Stimulated activated CD8-positive, alpha-beta memory T cell treated with anti-CD3 and anti-CD28 coated beads, Interleukin-12 subunit alpha, Interleukin-12 subunit beta, amount 100 ng/mL, for 4 hours (primary cell): ENCODE measurements at places on chromosomes 6 and 20.

GRCh38 chr20:49203746-49204145 lies 15.5 kb upstream of the DDX27 start:
- no peak for DNase-seq

- DNase-seq: no peak
Measured at GRCh38 chr20:57459278-57459677, 65.7 kb downstream of the CTCFL start.

DNA sequence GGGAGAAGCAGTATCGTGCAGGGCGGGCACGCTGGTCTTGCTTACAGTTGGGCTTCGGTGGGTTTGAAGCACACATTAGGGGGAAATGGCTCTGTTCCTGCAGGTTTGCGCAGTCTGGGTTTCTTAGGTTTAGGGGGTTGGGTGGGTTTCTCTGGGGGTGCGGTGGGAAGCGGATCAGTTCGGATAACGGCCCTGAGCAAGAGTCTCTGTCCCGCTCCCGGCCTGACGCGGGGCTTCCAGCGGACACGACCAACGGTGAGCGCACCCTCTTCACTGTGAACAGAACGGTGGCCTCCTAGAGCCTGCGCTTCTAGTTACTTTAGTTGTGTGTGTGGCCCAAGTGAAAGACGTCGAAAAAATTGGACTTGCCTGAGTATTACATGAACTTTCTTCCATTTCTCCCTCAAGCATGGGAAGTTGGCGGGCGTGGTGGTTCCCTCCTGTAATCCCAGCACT lies 635 bp upstream of the ELOVL2 start:
- DNase-seq: no peak

- no peak for DNase-seq
Measured at GRCh38 chr6:61887423-61887822, 398.6 kb downstream of the KHDRBS2 start.

- no peak for DNase-seq
Measured at GRCh38 chr20:35271073-35271882, 6.6 kb downstream of the MMP24OS start.

- DNase-seq: no peak
Measured at GRCh38 chr6:2982426-2983117, 11.2 kb upstream of the SERPINB6 start.

- DNase-seq: no peak
Measured at GRCh38 chr6:11876934-11877433, 98.4 kb upstream of the ADTRP start.

DNA sequence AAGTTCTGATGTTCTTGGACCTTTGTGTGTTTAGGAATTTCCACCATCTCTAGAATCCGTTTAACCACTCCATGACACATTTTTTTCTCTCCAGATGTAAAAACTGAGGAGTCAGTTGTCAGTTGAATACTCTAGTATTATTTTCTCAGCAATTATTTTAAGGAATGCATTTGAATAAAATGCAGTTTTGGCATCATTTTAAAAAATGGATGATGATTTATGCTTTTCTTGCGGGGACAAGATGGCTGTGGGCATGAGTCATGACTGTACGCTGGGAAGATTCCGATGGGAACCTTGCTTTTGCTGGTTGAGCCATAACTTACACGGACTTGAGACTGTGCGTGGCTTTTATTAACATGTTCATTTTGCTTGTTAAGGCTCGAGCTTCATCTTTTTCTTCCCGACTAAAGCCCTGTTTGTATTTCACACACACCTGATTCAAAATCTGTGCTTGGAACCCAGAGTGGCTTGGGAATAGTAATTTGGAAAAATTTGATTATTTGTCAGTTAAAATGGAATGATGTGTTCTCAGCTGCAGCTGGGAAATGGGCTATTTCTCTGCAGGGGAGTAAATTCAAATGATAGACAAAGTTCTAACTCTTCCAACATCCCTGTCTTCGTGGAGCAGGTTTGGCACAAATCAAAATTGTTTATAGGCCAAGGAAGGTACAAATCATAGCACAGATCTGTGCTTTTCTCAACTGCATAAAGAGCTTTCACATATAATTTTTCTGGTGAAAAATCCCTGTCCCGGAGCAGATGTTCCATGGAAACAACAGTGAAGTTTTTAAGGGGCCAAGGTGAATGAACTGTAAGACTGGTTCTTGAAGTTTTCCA lies 470.5 kb upstream of the JAG1 start:
- no peak for DNase-seq

DNA sequence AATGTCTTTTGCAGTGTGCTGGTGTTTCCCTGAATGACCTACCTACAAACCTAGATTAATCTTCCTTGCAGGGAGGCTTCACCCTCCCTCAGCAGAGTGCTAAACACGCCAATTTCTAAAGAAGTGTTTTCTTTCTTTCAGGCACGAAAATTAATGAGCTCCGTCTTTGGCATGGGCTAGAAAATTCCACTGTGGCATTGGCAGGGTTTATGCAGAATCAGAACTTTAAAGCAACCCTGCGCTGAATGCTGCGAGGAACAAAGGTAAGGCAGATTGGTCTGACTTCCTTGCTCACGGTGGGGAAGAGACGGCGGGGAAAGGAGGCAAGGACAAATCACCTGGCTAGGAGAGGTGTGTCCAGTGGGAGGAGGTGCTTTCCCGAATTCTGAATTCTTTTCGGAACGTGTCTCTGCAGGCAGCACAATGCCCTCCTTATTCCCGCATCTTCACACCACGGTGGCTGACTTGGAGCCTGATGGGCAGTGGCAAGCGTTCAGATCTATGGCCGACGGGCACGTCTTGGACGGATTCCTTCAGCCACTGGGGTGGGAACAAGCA lies 6.2 kb upstream of the BANF2 start:
- no peak for DNase-seq

DNA sequence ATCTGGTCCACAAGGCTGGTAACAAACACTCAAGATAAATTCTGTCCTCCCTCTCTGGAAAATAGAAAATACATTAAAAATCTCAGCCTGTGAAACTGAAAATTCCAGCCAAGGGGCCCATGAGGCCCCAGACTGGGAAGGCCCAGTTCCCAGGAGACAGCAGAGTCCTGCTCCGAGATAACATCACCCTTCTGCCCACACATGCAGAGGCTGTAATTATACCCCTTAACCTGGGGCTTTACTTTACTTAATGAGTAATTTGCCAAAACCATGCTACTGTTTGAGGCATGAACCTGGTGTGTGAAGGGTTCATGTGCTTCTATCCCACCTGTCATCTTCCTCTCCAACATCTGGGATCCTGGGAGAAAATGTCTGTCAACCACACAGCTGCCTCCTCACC lies 398.9 kb upstream of the SULF2 start:
- no peak for DNase-seq
